ENCODE measurements at places on chromosomes 6 and 20.

GRCh38 chr20:62999580-62999979 is 7.2 kb downstream of the BHLHE23 start:
- no peak for DNase-seq

GRCh38 chr6:110329714-110330436 is 28.3 kb downstream of the METTL24 start:
- no peak for DNase-seq

DNA sequence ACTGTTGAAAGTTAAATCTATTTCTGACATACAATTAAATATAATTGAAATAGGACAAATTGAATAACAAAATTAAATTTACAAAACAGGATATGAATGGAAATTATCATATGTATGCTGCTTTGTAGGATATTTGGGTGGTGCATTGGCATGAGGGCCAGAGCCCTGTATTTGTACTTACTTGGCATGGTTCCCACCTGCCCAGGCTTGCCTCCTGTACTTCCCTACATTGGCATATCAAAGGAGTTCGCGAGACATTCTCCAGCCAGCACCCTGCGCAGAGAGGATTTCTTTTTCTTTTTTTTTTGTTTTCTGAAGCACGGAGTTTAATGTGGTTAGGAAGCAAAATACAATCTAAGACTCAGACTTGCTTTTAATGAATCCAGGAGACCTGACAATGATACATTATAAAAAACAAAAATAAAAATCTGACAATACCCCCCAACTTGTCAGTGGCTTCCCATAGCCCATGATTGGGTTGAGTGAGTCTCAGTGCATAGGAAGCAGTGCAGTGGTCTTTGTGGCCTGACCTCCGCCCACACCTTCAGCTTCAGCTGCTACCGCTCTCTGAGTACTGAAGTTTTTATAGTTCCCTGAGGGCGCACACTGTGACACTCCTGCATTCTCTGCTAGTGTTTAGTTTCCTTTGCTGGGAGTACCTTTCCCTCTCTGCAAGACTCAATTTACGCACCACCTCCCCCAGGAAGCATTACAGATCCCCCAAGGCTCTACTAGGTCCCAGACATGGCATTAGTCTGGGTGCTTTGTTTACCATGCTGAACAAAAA is 440.8 kb downstream of the UTRN start:
- no peak for DNase-seq

GRCh38 chr6:169559592-169559991 is 142.2 kb downstream of the WDR27 start:
- no peak for DNase-seq

GRCh38 chr6:165586706-165587105 is 76.3 kb downstream of the PDE10A start:
- no peak for DNase-seq

GRCh38 chr6:5636210-5637030 is 370.3 kb downstream of the NRN1 start:
- no peak for DNase-seq

DNA sequence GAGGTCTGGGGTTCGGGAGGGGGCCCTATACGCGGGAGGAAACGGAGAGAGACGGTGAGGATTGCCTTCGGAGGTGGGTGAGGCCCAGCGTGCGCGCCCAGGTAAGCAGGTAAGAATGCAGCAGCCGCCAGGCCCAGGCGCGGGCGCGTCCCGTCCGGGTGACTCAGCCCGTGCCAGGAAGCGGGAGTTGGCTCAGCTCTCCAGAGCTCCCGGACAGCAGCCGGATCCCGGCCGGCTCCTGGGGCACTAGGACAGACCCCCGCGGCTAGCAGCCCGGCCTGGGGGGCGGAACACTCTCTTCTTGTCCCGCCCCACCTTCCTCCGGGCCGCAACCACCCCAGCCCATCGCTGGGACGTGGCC is 1.5 kb upstream of the MDFI start:
- DNase-seq = no peak

DNA sequence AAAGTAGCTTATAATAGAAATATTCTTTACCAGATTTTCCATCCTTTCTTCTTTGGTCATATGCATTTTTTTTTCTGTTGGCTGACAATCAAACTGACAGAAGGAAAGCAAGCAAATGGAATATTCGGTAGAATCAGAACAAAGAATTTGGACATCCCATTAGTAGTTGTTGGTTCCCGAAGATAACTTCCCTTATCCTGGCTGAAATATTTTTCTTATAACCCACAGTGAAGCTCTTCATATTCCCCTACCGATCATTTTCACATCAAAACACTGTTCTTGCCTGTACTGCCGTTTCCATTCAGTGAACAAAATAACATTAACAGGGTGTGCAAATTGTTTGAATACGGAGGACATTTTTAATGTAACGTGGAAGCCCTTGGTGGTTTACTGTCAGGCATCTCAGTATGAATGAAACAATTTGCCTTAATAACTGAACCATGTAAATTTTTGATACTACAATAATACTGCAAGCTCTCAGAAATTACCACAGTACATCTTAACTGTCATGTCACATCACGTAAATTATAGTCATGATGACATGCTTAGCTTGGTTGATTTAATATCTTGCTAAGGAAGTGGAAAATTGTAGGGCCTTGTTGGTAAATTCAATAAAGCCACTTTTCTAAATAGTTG is 311.5 kb downstream of the LAMA2 start:
- DNase-seq = no peak

DNA sequence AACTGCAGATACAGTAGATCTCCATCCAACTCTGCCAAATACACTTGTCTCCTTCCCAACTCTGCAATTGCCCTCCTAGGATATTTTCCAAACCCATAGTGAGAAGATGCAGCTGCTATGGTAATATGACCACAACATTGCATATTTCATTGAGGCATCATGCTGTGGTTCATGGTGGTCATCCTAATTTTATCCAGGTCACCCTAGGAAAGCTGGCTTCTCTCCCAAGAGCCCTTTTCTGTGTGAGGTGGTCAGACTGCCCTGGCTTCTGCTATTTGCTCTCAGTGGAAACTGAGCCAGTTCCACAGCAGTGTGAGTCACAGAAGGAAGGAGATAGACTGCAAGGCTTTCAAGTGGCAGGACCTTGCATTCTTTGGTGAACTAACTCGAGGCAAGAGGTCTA is 5.5 kb downstream of the OGFRL1 start:
- DNase-seq = no peak

- DNase-seq = no peak
Observed at GRCh38 chr6:150403458-150404246, 34.8 kb downstream of the IYD start.

- no peak for DNase-seq
Observed at GRCh38 chr20:54619181-54619580, 143.8 kb downstream of the DOK5 start.

DNA sequence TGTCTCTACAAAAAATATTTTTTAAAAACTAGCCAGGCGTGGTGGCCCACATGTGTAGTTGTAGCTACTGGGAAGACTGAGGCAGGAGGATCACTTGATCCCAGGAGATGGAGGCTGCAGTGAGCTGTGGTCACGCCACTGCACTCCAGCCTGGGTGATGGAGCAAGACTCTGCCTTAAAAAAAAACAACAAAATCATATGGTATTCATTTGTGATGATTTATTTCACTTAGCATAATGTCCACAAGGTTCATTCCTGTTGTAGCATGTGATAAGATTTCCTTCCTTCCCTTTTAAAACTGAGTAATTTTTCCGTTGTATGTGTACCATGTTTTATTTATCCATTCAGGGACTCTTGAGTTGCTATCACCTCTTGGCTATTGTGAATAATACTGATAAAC is 26.2 kb downstream of the TMEM170B start:
- no peak for DNase-seq

GRCh38 chr6:30360139-30360538 is 15.2 kb downstream of the RPP21 start:
- no peak for DNase-seq

DNA sequence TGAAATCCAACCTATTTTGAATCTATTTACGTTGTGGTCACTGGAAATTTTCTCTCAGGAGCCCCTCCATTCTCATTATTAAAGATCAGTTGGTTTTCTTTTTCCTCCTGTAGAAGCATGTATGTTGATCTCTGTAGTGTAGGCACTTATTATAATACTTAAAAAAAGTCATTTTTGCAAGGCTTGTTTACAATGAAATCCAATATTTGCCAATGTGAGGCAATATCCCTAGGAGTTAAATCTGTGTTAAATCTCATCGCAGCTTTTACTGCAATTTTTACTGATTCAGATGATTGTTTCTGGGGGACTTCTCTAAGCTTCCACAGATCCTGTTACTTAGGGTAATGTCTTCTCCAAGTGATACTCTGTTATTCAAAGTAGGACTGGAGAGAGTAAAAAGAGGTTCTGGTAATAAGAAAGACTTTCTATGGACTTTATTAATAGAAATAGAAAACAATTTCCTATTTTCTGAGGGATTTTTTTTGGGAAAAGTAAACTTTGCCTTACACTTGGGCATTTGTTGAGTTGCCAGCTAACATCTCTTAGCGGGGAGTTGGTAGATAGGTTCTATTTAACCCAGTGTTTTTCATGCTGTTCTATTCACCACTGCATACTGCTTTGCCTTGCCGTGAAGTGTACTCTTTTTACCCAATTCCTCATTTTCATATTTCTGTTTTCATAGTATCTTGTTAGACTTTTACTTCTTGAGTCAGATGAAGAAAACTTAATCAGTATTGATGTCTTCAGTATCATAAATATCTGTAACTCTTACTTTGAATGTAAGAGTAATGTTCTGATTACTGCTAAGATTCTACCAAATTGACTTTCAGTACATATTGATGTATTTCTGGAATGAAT is 48.6 kb downstream of the CDKAL1 start:
- DNase-seq = no peak

GRCh38 chr20:13677241-13677640 is 38.5 kb upstream of the TASP1 start:
- no peak for DNase-seq

DNA sequence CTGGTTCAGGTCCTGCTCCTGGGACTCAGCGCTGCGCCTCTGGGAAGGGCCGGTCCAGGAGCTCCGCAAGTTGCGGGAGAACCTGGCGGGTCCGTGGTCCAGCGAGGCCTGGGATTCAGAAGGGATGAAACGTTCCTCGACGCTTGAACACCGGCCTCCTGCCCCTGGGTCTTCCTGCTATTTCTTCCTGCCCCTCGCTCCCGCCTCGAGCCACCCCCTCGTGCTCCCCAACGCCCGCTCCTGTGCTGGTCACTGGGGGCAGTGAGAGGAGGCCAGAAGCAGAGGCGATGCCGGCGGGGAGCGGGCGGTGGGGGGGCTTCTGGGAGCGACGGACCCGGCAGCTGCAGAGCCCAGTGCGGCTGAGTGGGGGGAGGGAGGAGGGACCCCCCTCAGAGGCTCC is 20.8 kb upstream of the KIF25 start:
- DNase-seq = no peak

DNA sequence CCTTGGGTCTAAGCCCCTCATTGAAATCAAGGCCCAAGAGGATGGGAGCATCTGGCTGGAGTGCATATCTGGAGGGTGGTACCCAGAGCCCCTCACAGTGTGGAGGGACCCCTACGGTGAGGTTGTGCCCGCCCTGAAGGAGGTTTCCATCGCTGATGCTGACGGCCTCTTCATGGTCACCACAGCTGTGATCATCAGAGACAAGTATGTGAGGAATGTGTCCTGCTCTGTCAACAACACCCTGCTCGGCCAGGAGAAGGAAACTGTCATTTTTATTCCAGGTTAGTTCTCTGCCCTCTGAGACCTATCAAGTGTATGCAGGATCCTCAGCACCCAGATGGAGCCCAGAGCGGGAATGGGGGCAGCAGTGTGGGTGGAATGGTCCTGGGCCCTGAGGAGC is 5.1 kb downstream of the BTN2A2 start:
- no peak for DNase-seq

GRCh38 chr6:79557673-79558467 is 20.6 kb upstream of the LCA5 start:
- no peak for DNase-seq

- no peak for DNase-seq
Observed at GRCh38 chr6:117008618-117009017, 131.6 kb downstream of the RFX6 start.

Data from Panc1 (cell line).